Ovary (tissue), 10 donors: ENCODE measurements at places on chromosomes 11 and 22. TPM values are rescaled to one million over a fixed set of nuclear protein-coding genes. Genes with fewer than 3 reads are reported as not detected.

The POU2AF2 gene
- 1.8 TPM for total RNA-seq

The GAL3ST1 gene
- 1.8 TPM for total RNA-seq

The INS gene
- total RNA-seq = not detected

The DEFB131B gene
- not detected for total RNA-seq

The INPP5J gene
- 1.1 TPM for total RNA-seq

The CHEK1 gene
- total RNA-seq = 1.1 TPM

DNA sequence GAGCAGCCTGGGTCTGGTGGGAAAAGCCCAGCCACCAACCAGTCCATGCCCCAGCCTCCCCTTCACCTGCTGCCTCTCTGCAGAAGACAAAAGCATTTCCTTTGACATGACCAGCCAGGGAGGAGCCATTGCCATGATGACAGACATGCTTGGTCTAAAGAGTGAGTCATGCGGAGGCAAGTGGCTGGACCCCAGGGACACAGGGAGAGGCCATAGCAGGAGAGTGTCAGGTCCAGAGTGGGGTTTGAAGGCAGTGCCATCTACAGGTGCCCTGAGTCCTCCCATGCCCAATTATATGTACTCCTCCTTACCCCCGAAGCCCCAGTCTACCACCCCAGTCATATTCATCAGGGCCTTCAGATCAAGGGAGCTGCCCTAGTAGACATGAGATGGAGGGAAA lies 67.4 kb downstream of the SCN3B start:
- DNase-seq = no peak

GRCh38 chr22:29383740-29384139 lies 4.6 kb downstream of the AP1B1 start:
- DNase-seq = no peak

DNA sequence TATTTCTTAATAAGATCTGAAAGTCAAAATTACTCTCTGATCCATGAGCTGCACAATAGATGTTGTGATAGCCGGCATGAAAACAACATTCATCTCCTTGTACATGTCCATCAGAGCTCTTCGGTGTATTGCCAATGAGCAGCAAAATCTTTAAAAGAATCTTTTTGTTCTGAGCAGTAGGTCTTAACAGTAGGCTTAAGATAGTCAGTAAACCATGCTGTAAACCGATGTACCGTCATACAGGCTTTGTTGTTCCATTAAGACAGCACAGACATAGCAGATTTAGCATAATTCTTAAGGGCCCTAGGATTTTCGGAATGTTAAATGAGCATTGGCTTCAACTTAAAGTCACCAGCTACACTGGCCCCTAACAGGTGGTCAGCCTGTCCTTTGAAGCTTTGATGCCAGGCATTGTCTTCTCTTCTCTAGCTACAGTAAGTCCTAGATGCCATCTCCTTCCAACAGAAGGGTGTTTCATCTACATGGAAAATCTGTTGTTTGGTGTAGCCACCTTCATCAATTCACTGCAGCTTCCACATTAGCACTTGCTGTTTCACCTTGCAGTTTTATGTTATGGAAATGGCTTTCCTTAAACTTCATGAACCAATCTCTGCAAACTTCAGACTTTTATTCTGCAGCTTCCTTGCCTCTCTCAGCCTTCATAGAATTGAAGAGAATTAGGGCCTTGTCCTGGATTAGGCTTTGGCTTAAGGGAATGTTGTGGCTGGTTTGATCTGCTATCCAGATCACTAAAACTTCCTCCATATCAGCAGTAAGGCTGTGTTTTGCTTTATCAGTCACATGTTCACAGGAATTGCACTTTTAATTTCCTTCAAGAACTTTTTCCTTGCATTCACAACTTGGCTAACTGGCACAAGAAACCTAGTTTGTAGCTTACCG lies 28.4 kb downstream of the RRP8 start:
- no peak for DNase-seq

- DNase-seq = no peak
Measured at GRCh38 chr11:34451053-34451452, 12.3 kb downstream of the CAT start.

DNA sequence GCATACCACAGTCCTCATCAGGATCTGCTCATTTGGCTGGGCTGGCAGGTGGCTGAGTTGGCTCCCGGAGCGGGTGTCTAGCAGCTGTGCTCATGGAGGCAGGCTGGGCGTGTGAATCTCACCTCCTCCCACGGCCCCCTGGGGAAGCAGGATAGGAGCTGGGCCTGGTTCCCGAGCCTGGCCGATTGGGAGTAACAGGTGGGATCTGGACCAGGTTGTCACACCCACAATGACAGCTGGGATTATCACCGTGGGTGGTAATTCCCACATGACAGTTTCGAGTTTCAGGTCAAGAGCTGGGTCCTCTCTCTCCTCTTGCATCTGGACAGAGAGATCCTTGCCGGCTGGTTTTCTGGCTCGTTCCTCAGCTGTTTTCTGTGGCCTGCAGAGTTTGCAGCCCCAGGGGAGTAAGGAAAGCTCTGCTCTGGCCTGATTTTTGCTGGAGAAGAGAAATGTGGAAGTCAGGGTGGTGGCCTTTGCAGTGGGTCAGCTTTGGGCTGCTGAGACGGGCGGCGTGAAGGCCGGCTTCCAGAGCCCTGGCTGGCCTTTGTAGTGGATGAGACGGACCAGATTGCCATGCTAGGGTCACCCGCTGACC lies 57.0 kb downstream of the BCR start:
- peak; percentile 71 for DNase-seq

- no peak for DNase-seq
Measured at GRCh38 chr22:49370627-49371301, 456.9 kb downstream of the BRD1 start.

- no peak for DNase-seq
Measured at GRCh38 chr11:70075836-70076235, 2.3 kb upstream of the ANO1 start.

- no peak for DNase-seq
Measured at GRCh38 chr11:68852628-68853027, 10.9 kb upstream of the CPT1A start.

DNA sequence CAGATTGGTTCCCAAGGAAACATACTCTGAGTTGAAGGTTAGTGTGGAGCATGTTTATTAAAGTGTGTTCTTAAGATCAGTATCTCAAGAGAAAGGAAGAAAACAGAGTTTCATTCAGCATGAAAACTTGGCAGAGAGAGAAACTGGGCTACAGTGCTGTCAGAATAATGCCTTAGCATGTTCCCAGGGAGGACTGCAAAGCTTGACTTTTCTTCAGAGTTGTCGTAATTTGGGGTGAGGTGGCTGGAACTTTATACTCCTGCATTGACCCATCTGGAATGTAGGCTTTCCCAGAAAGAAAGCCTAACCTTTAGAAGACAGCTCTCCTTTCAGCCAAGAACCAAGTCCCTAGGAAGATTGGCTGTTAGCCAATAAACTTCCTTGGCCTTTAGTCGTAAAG lies 190.8 kb upstream of the CNTN5 start:
- DNase-seq = no peak
